ENCODE measurements at places on chromosomes 5 and 9.

DNA sequence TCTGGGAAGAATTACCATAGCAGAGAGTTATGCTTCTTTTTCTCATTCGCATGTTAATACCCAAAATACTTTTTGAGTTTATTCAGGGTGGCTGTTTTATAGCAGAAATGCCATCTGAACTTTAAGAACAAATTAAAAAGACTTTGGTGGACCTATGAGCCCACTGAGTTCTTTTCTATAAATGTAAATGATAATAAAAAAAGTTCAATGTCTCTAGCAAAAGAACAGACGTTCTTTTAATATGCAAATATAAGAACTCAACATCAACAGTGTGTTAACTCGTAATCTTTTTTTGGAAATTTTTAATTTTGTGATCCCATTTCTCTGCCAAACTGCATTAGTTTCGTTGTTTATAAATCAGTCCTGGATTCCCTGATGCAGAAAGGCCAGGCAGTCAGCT is 1283.0 kb upstream of the NUDT12 start:
- no peak for DNase-seq

DNA sequence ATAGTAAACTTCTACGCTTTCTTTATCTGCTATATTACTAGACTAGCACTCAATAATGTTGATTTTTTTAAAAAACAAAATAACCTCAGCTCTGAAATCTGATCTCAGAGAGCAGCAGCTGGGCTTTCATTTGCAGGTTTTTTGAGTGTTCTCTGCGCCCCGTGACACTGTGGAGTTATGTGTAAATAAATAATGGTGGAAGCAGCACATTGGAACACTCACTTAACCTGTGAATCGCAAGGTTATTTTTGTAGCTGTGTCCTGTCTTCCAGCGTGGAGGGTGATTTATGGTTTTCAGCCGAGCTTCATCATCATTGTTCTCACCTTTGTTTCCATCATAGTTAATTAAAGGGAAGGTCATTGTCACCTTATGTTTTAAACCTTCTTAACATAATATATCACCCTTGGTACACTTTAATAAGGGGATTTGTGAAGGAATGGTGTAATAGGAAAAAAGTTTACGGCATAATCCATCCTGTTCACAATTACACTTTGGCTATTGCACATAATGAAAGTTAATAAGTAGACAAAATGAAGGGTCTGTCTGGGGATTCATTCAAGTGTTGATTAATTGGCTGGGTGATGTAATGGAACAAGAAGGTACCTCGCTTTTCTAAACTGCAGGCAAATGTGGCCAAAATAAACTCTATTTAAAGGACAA is 493.3 kb upstream of the ADAMTS16 start:
- no peak for DNase-seq

DNA sequence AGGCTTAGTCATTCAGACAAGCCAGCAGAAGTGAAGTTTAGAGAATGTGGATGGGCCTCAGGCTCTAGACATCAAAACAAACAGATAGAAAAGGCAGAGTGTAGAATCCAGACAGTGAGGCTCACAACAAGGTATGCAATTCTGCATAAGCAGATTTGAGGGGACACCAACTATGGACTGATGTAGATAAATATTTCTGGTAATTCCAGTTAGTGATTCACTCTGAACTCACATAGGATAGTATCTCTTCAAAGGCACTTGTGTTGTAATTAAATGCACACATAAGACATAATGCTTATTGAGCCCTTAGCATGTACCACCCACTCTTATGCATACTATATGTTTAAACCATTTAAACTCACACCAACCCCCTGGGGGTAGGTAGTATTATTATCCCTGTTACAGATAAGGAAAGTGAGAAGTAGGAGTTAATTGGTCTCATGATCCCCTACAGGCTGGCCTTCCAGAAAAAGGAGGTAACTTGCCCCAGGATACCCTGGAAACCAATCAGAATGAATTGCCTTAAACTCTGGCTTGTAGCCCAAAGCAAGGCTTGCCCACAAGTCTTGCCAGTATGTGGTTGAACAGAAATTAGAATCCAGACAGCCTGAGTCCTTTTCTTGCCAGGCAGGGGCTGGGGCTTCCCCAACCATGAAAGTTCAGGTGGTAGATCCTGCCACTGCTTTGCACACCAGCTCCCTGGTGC is 39.5 kb upstream of the HSPB3 start:
- no peak for DNase-seq

GRCh38 chr9:116165912-116166311 is 12.3 kb downstream of the PAPPA start:
- no peak for DNase-seq

DNA sequence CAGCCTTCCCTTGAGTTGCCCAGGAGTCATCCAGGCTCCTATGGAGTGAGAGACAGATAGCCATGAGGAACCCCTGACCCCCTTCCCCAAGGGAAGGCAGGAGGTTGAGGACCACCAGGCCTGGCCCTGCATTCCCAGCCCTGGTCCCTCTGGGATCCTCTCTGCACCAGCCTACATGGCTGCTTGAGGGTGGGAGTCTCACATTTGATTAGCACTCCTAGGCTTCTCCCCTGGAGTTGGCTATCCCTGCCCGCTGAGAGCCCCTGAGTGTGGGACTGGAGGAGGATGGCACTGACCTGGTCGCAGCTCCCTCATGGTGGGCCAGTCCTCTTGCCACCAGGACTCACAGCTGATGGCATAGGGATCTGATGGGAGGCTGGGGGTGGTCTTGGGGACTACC is 46.7 kb downstream of the SAR1B start:
- DNase-seq, result no peak

- no peak for DNase-seq
These were observed 8.0 kb downstream of the SPAAR start for GRCh38 chr9:35917261-35917660.

DNA sequence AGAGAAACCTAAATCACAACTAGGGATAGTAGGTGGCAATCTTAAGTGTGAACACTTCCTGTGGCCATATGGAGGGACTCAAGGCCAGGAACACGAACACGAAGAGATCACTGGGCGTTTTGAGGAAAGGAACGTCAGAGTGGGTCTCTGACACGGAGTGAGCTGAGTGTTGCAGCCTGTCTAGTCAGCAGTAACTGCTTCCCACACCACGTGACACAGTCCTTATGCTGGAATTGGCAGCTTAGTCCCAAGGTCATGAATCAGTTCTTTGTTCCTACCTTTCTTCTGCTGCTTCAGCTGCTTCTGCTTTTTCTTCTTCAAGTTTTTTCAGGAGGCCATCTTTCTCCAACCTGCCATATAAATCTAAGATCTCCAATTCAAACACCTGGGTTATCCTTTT is 18.2 kb downstream of the SPACA9 start:
- DNase-seq, result no peak

DNA sequence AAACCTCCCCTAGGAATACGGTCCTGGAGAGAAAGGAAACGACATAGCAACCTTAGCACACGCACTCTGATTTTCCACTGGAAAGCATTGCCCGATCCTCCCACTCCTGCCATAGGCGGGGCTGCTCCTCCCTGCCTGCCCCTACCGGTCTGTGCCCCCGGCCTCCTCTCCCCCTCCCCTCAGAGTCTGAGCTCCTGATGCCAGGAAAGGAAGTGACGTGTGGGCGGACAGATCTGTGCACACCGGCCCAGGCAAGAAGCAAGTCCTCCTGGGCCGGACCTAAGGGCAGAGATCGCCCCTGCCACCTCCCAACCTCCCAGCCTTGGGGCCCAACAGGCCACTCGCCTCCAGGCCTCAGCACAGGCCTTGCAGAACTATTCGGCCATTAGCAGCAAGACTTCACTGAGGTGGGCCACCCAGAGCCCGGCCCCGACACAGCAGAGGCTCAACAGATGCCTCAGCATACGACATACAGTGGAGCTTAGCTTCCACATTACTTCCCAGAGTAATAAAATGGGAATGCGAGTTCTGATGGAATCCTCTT is 7.2 kb downstream of the NINJ1 start:
- DNase-seq, result no peak

DNA sequence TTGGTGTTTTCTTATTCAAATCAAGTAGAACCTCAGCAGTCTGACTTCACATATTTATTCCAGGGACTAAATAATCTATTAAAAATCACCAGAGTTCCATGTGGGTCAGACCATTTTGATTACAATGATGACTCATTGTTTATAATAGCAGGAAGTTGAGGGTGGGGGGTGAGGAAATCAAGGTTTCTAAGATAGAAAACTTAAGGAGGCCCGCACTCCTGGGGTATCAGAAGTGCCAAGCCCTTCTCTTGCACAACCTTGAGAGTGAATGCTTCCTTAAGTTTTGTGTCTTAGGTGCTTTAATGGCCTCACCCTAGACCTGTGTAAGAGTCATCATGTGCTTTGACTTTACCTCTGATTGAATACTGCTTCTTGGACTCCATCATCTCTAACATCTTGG is 31.9 kb upstream of the NPR3 start:
- no peak for DNase-seq

- DNase-seq, result no peak
These were observed 255.4 kb downstream of the FAM114A2 start for GRCh38 chr5:153783362-153783658.

GRCh38 chr5:174317256-174317894 is 271.9 kb downstream of the NSG2 start:
- no peak for DNase-seq

- DNase-seq, result no peak
These were observed 120.9 kb downstream of the CCDC192 start for GRCh38 chr5:127824126-127824525.

GRCh38 chr5:127425868-127426267 is 91.6 kb upstream of the PRRC1 start:
- DNase-seq, result no peak

DNA sequence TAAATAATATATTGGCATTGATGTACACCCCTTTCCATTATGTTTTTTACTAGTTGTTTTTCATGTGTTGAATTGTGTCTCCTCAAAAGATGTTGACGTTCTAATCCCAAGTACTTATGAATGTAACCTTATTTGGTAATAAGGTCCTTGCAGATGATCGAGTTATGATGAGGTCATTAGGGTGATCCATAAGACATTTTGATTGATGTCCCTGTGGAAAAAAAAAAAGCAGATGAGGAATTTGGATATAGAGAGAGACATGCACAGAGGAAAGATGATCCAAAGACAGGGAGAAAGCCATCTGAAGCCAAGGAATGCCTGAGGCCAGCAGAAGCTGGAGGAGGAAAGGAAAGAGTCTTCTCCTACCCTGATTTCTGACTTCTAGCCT is 632.7 kb downstream of the TLR4 start:
- DNase-seq, result no peak

DNA sequence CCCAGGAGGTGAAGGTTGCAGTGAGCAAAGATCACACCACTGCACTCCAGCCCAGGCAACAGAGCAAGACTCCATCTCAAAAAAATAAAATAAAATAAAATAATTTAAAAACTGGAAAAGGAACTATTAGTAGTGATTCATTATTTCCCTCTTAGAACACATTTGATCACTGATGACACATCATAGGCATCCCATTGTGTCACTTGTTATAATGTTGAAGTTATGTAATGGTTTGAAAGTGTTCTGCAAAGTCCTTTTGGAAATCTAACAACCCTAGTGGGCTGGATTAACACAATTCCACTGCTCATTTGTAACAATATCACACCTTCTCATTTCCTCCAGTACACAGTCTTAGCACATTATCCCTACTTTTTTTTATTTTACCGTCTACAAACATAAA is 81.8 kb upstream of the LMNB1 start:
- DNase-seq, result no peak

- DNase-seq, result no peak
These were observed 270.5 kb downstream of the OSTF1 start for GRCh38 chr9:75358846-75359245.

GRCh38 chr5:98069876-98070512 is 703.5 kb upstream of the RGMB start:
- DNase-seq, result no peak

DNA sequence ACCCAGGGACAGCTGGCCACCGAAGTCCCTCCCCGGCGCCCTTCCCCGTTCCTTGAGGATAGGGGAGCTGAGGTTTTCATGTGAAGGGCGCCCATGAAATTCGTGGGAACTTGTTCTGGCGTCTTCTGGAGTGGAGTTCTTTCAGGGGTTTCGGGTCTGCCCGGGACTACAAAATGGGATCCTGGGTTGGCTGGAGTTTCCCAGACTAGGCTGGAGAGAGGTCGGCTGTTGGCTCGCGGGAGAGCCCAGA is 3.6 kb upstream of the RGMB start:
- no peak for DNase-seq

DNA sequence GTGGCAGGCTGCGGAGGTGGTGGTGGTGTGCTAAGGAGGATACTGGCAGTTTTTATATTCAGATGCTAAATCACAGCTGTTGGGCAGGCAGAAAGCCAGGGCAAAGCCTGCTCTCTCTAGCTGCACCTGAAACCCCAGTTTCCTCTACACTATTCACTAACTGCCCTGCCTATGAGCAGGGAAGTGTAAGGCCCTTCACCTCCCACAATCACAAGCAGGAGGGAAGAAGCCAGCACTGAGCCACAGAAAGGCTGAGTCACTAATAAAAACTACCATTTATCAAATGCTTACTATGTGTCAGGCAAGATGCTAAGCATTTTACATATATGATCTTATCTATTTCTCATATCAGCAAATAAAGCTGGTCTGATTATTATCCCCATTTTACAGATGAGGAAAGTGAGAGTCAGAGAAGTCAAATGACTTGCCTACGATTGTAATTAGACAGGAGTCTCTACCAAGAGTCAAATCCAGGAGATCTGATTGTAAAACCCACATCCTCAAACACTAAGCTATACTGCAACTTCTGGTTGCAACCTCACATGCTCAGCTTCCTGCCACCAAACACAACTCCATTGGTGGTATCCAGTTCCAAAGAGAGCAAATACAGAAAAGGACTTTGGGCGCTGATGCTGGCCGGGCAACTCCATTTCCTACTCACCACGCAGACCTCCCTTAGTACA is 17.7 kb upstream of the IL6ST start:
- DNase-seq, result no peak

GRCh38 chr5:73899055-73899454 is 273.1 kb downstream of the ARHGEF28 start:
- DNase-seq, result no peak

GRCh38 chr5:75355236-75355635 is 18.2 kb downstream of the HMGCR start:
- DNase-seq, result no peak

GRCh38 chr9:112140936-112141335 is 34.2 kb downstream of the SUSD1 start:
- no peak for DNase-seq

GRCh38 chr5:125961150-125961549 is 462.1 kb upstream of the GRAMD2B start:
- no peak for DNase-seq
